ENCODE measurements at places on chromosomes 12 and 14. TPM values are rescaled to one million over a fixed set of nuclear protein-coding genes. Genes with fewer than 3 reads are reported as not detected.

The VRK1 gene
- total RNA-seq, result 64.8 TPM

The SIRT4 gene
- 4.1 TPM for total RNA-seq

The RNASE7 gene
- not detected for total RNA-seq

GRCh38 chr12:70581208-70581607 lies 56.0 kb downstream of the PTPRB start:
- H3K27me3 ChIP-seq, result no peaks in the 10 kb centered on the region
- H3K4me3 ChIP-seq, result no peak overlapping the region
- H3K27ac ChIP-seq, result no peak overlapping the region
- H3K36me3 ChIP-seq, result no peaks in the 10 kb centered on the region
- H3K4me1 ChIP-seq, result no peaks in the 10 kb centered on the region
- DNase-seq, result no peak

- H3K4me1 ChIP-seq, result peaks cover 6% of the 10 kb centered on the region
- no peaks in the 10 kb centered on the region for H3K36me3 ChIP-seq
- H3K27ac ChIP-seq, result no peak overlapping the region
- DNase-seq, result no peak
- no peak overlapping the region for H3K4me3 ChIP-seq
These were observed 80.3 kb downstream of the PAPOLA start for GRCh38 chr14:96582411-96582961.
